Stimulated activated CD4-positive, alpha-beta T cell treated with anti-CD3 and anti-CD28 coated beads, TNF-alpha, amount 100 ng/mL, for 4 hours (primary cell): ENCODE measurements at places on chromosomes 11 and 22.

GRCh38 chr11:72974487-72975205 is 160.4 kb downstream of the ATG16L2 start:
- DNase-seq: no peak

- no peak for DNase-seq
Measured at GRCh38 chr22:45977003-45977411, at the start of gene WNT7B. Gene WNT7B, minus strand, starts transcription at chr22:45977162. Its CDS starts 408 bp downstream, at chr22:45976754.

DNA sequence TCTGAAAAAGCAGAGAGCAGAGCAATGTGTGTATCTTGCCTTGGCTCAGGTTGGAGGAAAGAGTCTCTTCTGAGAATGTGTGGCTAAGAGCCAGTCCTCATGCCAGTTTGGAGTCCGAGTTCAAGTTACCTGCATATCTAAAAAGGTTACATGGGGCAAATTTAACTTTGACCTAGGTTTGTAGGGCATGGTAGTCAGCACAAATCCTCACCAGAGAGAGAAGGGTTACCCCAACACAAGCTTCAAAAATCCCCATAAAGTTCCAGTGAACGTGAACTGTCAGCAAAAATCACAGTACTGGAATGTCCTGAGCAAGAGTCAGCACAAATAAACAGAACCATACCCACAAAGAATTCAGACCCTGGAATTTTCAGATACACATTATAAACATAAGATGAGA is 13.8 kb downstream of the SDHD start:
- DNase-seq: no peak

DNA sequence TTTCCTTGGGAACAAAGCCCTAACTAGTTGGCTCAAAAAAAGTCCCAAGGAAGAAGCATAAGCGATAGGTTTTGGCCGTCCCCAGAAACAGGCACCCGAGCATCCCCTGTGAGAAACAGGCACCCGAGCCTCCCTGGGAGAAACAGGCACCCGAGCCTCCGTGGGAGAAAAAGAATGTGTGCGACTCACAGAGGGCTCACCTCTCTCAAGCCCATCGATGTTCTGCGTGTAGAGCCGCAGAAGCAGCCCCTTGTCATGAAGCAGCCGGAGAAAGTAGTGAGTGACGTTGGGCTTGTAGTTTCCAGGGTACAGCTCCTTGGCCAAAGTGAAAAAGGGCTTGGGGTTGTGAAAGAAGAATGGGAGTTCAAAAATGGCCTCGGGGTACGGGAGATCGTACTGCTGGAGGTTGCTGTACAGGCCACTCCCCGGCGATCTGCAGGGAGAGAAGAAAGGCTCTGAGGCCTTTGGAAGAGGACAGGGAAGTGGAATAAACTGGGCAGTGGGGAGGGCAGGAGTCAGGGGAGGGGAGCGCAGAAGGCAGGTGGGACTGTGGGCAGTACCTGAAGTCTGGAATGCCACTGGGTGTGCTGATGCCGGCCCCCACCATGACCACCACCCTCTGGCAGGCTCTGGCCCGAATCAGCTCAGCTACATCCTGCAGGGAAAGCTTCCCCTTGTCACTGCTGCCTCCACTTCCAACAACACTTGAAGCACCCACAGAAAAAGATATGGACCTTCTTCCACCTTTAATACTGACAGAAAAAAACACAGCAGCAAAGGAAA is 3.2 kb downstream of the SIRT3 start:
- no peak for DNase-seq

DNA sequence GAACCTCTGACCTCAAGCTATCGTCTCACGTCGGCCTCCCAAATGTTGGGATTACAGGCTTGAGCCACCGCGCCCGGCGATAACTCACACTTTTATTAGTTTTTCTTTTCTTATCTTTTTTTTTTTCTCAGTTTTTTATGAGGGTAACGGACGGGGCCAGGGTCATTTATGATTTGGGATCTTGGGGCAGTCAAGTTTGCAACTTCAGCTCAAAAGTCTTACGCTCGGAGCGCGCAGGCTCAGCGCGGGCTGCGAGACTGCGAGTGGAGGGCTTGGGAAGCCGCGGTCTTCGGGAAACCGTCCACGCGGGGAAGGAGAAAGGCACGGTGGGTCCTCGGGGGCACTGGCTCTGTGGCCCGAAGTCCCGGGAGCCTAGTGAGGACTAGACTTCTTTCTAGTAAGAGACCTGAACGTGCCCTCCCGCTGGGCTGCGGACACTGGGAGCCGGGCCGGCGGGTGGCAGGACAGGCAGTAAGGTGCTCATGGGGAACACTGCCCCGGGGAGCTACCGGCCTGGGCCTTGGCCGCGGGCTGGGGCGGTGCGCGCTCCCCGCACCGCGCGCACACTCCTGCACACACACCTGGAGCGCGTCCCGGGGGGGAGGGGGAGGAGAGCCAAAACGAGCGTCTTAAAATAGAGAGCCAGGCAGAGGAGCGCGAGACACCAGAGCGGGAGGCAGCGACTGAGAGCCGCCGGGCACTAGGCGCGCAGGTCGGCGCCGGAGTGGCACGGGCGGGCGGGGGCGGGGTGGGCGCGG is 476 bp upstream of the BARX2 start:
- no peak for DNase-seq

DNA sequence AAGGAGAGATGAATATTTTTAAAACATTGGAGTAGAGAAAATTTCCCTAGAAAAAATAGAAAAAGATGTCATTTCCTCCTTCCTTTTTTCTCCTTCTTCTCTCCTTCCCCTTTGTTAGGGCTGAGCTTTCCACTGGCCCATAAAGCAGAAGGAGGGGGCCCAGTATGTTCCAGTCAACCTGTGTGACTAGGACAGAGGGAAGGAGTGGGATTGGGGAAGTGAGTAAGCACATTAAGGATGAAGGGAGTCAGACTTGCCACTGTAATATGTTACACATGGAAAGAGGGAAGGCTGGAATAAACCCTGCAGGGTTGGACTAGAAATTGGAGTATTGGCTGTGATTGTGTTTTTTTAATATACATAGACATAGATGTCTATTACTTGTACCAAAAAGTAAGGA is 20.1 kb upstream of the SPINDOC start:
- no peak for DNase-seq

DNA sequence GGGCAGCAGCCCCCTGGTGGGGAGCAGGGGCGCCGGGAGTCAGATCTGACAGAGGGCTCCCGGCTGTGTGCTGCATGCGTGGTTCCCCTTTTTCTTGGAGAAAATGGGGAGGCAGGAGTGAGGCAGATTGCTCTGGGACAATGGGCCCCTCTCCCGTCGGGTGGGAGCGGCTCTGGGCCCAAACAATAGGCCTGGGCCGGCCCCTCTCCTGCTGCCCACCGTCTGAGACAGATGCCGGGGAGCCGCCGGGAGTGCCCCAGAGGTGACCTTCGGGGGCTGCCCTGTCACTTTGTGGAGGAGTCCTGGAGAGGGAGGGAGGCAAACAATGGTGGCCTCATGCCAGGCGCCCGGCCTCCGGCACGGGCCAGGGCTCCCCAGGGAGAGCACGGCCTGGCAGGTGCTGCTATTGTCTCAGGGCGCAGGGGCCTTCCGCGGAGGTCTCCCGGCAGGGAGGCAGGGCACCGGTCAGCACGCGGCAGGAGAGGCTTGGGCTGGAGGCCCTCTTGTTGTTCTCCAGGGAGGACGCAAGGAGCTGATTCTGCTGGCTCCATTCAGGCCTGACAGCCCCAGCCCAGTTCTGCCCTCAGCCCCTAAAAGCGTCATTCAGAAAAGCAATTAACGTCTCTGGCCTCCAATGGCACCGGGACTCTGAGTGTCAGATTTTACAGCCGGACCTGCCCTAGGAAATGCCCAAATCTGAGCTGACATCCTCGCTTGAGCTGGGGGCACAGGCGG is 44.8 kb downstream of the SMIM38 start:
- no peak for DNase-seq

DNA sequence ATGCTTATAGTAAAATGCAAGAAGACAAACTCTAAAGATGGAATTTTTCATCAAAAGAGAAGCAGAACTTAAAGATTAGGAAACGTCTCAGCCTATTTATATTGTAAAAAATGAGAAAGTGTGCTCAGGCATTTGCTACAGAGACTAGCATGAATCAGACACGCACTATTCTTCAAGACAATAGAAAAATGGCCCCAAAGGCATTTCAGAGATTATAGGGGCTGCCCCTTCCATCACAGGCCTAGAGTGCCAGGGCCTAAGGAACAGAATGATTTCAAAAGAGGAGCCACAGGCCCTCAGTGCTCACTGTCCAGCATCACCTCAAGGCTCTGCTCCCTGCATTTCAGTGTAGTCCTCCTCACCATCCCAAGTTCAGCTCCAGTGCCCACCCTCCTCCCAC is 27.5 kb downstream of the TNKS1BP1 start:
- no peak for DNase-seq

DNA sequence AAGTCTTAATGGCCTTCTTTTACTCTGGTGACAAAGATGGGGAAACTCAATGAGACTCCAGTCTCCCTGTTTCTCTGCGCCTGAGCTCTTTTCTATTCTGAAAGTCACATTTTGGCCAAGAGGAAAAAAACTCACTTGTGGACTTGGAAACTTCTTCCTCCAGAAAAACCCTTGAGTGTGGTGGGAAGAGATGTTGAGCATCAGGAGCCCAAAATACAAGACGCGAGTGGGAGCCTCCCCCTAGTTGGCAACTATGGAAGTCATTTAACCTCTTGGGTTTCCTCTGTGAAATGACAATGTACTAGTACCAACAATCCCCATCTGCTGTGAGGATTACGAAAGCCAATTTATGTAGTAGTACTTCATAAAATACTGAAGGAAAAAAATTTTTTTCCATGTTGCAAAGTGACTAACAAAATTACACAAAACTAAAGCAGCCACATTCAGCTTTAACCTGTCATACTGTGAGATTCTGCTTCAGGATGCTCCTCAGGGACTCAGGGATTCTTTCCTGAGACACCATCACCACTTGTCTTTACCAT is 524 bp upstream of the SLC25A17 start:
- DNase-seq: no peak

- no peak for DNase-seq
Measured at GRCh38 chr11:27233654-27234042, 129.4 kb downstream of the CCDC34 start.

DNA sequence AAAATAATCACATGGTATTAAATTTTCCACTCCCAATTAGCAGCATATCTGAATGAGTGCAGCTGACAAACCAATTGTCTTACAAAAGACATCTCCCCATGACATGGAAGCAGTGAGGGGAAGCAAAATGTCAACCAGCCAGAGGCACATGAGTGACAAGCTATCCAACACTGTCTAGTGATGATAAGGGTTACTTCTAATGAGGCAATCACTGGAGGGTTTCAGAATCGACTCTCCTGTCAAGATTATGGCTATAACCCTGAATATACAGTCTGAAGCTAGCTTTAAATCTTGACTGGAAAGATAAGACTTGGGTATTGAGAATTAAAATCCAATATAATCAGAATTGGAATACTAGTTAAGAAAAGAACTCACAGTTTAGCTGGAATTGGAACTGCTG is 50.3 kb downstream of the AMBRA1 start:
- DNase-seq: no peak

- peak; percentile 52 for DNase-seq
Measured at GRCh38 chr11:129814244-129815014, 1.2 kb upstream of the TMEM45B start.

- DNase-seq: no peak
Measured at GRCh38 chr22:42693763-42694683, 26.6 kb downstream of the A4GALT start.

- DNase-seq: no peak
Measured at GRCh38 chr11:131073167-131073566, 156.9 kb upstream of the SNX19 start.

- DNase-seq: no peak
Measured at GRCh38 chr11:43486141-43486540, 127.4 kb downstream of the TTC17 start.

GRCh38 chr11:10606536-10607208 is 38.2 kb upstream of the LYVE1 start:
- DNase-seq: no peak

DNA sequence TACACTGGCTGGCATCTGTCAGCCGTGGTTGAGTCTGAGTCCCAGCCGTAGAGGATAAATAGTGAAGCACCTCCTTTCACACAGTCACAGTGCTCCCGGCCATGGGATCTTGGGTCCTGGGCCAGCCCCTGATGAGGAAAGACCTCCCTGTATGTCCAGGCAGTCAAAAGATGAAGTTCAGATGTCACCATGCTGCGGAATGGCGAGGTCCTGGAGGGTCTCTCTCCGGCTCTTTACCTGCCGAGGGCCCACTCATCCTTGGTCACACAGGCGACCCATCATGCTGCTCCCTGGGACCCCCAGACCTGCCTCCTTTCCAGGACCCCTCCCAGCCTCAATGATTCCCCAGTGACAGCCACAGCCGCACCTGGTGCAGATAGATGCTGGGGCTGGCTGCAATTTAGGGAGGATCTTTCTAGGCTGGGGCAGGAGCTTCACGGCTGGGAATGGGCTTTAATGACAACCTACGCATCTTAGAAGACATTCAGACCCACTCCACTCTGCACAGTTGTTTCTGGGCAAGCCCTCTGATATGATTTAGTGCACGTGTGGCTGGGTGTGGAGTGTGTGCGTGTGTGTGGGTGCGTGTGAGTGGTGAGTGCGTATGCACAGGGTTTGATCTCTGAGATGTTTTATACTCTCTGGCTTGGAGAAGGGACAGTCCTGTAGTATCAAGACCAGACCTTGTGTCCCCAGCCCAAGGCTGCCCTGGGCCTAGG is 79.7 kb downstream of the FBLN1 start:
- no peak for DNase-seq

- no peak for DNase-seq
Measured at GRCh38 chr11:34261820-34262219, 96.0 kb downstream of the ABTB2 start.
